Neural progenitor cell (in vitro differentiated cells): ENCODE measurements at places on chromosomes 7 and 10.

DNA sequence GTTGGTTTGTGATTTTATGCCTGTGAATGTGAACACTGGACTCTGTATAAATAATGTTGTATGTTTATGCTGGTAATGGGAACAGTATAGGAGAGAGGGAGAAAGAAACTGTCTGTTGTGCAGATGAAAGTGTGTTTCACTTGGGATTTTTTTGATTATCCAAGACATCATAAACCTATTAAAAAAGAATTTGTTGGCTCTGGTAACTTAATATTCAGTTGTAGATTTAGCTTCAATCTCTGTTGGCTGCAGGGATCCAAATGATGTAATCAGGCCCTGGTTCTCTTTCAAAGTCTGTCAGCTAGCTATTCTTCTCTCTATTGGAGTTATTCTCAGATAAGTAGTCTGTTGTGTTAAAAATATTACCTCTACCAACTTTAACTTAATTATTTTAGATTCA is 168.8 kb upstream of the RHOBTB1 start:
- DNase-seq = no peak

- DNase-seq = no peak
Observed at GRCh38 chr7:36946401-36946739, 222.1 kb upstream of the AOAH start.

GRCh38 chr10:13658264-13658663 is 71.5 kb downstream of the PRPF18 start:
- no peak for DNase-seq

- no peak for DNase-seq
Observed at GRCh38 chr7:87543623-87544022, 57.1 kb downstream of the ABCB1 start.

DNA sequence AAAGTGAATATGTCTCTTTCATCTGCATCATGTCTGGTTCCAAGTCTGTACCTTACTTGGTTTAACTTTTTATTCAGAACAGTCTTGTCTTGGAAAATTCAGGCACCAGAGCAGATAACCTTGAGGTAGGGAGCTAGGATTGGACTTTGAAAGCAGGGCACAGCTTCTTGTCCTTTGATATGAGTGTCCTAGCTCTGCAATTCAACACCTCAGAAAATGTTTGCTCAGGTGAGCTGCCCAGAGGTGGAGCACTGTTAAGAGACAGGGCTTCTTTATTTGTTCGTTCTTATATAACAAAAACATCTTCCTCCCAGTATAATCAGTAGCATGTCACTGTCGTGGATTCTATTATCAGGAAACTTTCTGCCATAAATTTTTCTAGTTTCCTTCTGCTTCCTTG is 118.3 kb downstream of the LRRC4 start:
- no peak for DNase-seq

DNA sequence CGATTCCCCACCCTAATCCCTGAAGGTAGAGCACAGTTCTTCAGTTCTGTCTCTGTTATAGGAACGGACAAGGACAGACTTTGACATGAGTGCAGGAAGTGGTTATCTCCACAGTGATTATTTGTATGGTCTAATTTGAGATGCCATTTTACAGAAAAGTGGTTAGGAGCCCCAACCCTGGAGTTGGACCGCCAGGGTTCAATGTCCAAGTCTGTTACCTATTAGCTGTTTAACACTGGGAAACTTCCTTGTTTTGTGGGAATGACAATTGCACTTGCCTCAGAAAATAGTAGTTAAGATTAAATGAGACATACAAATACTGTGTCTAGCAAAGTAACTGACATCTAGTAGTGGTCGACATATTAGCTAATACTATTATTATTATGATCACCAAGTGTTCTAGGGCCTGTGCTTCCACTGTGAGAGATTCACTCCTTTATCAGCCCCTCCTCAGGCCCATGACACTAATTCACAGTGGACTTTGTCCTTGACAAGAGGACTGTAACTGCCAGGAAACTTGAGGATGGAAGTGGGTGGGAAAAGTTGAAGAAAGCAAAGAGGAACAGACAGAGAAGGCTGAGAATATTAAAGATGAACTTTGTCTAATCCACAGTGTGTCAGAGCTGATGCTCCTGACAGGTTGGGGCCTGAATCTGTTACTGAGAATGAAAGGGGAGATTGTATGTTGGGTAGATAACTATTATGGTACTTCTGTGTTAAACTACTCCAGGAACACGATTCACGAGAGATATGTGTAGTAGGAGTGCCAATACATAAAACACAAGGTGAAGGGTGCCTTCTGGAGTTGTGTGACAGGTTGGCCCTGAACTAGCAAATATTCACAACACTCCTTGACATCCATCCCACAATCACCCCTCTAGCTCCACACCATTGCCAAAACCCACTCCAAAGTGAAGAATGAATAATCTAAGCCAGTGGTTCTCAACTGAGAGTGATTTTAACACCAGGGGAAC is 66.4 kb downstream of the TAC1 start:
- no peak for DNase-seq

DNA sequence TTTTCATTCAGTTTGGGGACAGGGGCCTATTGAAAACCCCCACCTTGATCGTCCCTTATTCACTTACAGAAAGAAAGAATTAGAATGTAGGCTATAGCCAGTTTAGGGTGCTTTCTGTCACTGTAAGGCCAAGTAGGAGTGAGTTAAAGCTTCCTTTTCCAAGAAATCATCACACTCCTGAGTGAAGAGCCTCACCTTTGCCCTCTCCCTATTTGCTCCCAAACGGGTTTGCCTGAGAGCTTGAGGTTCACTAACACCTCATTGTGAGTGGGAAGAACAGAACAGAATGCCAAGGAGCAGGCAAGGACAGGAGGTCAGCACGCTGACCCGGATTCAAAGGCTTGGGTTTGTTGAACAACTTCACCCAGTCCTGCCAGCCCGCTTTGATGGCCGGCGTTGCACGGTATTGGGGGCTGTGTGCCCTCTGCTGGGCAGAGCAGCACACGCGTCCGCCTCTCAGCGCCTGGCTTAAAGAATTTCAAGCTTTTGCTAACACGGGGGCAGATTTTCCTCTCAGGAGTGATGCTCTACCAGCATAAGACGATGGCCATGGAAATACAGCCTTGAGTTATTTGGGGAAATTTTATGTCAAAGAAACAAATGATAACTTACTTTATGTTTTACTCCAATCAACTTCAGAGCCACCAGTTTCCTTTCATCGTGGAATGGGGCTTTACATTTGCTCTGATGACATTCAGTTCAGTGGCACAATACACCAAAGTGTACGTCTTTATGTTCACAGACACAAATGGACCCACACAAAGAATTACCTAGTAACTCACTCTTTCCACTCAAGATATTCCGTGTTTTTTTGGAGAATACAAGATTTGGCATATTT is 470.0 kb downstream of the SUGCT start:
- DNase-seq = peak; percentile 84

DNA sequence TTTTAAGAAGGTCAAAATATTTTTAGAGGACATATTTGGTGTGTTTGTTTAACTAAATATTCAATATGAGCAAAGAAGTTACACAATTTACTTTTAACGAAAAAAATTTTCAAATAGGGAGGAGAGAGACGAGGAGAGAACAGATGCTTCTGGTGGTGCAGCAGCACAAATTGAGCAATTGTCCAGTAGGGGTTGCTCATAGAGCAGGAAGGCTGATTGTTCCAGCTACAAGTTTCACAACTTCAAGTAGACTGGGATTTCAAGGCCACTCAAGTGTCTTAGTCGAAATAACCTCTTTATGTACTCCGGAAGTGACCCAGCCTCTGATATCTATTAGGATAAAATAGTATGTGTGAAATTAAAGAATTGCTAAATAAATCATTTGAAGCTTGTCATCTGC is 197.9 kb downstream of the HDAC9 start:
- DNase-seq = peak; percentile 43

DNA sequence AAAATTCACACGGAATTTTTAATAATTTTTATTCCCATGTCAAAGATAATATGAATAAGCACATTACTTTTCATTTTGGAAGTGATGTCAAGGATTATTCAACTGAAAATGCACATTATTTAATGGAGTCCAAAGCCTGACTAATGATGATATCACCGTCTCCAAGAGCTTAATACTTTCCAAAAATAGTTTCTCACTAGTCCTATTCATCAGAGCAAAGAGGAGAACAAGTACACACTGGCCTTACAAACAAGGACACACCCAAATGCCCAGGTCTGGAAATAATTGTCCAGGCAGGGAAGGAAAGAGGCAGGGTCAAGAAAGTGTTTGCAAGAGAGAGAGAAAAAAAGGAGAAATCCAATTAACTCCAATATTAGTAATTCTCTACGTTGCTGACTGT is 216.8 kb upstream of the CCDC6 start:
- no peak for DNase-seq

DNA sequence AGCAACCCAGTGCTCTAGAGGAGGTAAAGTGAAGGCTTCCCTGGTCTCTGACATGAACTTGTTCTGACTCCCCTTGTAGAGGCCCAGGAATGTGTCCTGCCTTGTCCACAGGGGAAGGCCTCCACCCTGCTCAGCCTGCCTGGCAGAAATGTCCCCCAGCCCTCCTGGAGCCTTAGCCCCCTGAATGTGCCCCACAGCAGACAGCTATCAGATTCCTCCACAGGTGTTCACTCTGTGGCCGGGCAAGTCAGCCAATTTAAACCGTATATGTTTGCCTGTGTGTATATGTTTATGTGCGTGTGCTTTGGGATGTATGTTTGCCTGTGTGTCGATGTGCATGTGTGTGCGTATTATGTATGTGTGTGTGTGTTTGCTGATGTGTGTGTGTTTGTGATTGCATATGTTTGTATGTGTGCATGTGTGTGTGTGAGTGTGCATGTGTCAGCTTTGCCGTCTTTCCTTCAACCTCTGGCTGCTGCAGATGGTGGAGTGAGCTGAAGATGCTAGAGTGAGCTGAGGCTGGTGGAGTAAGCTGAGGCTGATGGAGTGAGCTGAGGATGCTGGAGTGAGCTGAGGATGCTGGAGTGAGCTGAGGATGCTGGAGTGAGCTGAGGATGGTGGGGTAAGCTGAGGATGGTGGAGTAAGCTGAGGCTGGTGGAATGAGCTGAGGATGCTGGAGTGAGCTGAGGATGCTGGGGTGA is 68.9 kb upstream of the ANTXRL start:
- DNase-seq = no peak

DNA sequence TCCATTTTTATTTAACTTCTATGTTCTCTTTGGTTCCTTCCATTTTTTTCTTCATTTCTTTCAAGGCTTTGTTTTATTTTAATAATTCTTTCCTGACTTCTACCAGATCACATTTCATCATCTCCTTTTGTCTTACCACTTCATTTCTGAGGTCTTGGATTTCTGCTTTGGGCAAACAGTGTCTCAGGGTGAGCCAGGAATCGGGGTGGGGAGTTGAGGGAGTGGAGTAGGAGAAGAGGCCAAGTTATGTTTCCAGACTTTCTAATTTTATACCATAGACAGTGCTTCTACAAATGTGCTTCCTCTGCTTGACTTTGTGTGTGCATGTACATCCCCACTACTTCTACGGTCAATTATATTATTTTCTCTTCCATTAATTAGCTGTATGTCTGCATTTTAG is 112.1 kb downstream of the PRKG1 start:
- DNase-seq = no peak

DNA sequence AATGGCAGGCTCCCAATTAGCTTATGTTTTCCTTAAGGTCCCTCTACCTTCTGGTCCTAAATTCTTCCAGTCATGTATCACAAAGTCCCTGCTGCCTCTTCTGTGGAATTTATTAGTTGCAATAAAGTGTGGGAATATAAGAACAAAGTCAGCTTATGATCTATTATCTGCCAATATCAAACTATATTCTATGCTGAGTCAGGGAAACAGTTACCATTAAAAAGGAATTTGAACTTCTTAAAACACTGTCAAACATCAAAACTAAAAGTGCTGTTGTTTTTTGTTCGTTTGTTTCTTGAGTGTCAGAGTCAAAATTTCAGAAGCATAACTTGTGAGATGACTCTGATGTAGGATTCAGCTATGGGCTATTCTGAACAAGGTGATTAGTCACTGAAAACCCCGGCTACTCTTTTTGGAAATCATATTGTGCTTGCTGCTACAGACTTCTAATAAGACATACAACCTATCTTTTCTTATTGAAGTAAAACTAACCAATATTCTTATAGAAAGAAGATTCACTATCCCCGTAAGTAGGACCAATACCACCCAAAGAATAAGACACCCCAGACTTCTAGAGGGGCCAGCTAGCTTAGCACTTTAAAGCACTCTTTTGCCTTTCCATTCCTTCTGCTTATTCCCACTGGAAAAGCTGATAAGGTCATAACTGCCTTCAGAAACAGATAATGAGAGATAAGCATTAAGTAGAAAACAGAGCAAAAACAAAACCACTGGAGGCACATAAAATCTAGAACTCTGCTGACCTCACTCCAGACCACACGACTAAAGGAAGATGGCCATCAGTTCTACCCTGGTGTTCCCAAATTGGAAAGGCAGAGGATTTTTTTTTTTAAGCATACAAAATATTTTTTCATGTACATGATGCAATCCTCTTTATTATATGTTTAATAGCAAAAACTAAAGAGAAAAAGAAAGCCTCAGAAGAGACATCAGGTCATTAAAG is 370.6 kb downstream of the PARD3 start:
- no peak for DNase-seq

- DNase-seq = no peak
Observed at GRCh38 chr10:80268266-80268665, 21.2 kb downstream of the MAT1A start.
